Stimulated activated CD8-positive, alpha-beta memory T cell treated with anti-CD3 and anti-CD28 coated beads, Interleukin-4, amount 100 ng/mL, for 1 hour (primary cell): ENCODE measurements at places on chromosomes 7 and 10.

DNA sequence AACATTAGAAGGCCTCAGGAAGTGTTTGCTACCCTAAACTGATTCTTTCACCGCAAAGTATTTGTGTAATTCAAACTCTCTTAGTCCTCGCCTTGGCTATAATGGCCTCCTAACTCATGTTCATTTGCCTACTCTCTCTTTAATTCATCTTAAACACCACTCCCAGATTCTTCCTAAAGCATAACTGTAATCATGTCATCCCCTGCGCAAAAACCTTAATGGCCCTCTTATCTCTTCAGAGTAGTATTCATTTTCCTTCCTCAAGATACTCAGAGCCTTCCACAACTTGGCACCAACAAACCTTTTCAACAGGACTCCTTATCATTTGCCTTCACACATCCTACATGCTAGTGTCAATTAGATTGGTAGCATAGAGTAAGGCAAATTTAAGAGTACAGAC is 42.9 kb downstream of the CSTF2T start:
- no peak for DNase-seq

DNA sequence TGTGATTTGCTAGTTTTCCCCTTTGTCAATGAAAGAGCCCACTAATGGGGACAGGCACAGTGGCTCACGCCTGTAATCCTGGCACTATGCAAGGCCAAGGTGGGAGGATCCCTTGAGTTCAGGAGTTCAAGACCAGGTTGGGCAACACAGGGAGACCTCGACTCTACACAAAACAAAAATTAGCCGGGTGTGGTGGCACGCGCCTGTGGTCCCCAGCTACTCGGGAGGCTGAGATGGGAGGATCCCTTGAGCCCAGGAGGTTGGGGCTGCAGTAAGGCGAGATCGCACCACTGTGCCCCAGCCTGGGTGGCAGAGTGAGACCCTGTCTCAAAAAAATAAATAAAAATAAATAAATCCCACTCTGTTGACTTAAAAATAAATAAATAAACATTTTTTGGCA is 5.1 kb downstream of the WIPI2 start:
- DNase-seq: no peak

DNA sequence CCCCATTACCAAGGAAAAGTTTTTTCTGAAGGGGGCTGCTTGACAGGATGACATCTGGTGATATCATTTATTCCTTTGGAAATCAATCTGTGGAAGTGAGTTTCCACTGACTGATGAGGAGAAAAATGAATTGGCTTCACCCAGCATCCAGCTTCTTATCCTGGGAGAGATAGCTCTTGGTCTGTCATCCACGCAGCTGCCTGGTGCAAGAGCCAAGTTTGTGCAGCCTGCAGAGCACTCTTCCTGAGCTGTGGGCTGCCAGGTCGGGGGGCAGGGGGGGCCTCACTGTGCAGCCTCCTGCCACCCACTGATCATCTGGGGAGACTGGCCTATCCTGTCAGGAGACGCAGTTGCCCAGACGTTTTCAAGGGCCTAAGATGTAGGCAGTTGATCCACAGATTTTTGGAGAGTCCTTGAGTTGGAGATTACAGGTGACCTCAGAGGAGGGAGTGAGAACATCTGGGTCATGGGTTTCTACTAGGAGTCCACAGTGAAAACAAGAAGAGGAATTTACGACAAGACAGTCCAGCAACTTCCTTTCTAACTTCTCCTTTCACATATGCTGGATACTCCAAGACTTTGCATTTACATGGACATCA is 75.4 kb downstream of the EGFR start:
- DNase-seq: no peak

DNA sequence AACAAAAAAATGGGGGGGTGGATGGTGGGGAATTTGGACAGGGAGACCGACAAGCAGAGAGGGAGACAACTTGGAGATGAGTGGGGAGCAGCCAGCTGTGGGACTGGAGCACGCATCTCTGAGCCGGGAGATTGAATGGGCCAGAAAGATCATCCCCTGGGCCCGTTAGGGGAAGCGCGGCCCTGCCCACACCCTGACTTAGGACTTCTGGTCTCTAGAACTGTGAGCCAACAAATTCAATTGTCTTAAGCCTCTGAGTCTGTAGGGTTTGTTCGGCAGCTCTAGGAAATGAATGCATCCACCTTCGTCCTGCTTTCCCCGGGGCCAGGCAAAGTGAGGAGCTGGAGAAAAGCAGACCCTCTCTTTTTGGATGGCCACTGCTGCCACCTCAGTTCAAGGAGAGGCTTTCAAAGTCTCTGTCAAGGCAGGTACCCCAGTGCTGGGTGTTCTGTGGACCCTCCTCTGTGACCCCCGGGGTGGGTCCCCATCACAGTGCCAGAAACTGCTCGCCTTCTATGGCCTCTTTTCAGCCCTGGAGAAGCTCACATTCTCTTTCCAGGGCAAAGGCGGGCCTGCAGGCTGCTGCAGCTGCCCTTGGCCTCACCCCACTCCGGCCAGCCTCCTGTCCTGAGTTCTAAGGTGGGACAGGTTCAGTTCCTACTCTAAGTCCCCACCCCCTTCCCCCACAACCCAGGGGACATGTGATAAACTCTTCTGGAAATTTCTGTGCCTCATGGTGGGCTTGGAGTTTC is 423.2 kb downstream of the RPS24 start:
- DNase-seq: no peak

DNA sequence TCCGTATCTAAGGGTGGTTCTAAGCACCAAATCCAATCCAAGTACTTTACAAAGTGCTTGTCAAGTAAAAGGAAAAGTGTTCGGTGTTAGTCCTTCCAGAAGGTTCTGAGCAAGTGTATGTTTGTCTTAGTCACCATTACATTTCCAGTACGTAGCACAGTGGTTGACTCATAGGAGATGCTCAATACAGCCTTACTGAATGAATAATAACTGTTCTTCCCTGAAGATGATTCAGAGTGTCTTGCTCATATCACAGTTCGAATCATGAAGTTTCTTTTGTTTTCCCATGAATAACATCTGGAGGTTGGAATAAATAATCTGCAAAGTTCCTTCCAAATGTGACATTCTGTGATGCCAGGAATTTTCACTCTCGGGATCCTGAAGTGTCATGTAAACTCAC is 53.4 kb downstream of the WNT2 start:
- no peak for DNase-seq

DNA sequence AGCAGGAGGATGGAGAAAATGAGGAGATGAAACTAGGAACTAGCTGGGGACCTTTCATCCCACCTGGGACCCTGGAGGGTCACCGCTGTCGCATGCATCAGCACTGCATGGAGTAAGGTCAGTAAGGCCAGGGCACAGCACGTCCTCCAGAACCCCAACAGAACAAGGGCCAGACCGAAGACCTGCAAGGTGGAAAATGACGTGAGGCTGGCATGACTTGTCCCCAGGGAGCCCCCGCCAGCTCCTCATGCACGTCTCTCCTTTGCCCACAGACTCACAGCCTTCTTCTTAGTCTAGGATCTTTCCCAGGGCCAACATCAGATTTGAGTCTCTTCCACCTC is 4.7 kb downstream of the ZNF488 start:
- DNase-seq: no peak

- DNase-seq: no peak
Observed at GRCh38 chr10:113303544-113304146, 249.2 kb upstream of the HABP2 start.

DNA sequence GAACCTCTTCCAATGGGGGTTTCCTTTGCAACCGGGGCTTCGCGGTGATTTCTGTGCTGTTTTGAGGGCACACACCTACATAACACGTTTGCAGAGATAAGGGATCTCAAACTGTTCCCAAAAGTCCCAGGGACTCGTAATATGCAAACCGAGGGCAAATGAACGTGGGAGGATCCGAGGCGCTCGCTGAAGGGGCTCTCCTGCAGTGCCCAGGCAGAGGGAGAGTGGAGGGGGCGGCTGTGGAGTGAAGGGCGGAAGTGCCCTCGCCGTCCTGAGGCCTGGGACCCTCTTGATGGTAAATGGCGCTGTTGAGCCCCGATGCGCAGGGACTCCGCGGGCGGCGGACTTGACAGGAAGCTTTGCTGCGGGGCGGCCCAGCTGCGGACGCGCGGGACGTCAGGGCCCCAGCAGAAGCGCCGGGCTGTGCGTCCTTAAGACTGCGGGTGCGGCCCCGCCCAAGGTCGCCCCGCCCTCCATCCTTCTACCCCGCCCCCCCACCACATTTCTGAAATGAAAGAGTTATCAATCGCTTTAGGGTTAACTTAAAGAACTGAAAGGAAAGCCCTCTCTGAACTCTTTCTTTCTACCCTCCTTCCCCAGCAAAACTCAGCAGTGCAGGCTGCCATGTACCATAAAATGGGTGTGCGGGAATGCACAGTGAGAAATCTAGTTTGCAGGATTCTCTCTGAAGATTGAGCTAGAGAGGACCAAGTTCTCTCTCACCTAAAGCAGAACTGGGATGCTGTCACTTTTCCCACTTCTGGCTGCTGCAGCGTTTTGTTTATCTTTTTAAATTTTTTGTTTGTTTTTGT is 151.8 kb upstream of the YAE1 start:
- no peak for DNase-seq

- no peak for DNase-seq
Observed at GRCh38 chr7:95682913-95683312, 86.6 kb upstream of the PDK4 start.

DNA sequence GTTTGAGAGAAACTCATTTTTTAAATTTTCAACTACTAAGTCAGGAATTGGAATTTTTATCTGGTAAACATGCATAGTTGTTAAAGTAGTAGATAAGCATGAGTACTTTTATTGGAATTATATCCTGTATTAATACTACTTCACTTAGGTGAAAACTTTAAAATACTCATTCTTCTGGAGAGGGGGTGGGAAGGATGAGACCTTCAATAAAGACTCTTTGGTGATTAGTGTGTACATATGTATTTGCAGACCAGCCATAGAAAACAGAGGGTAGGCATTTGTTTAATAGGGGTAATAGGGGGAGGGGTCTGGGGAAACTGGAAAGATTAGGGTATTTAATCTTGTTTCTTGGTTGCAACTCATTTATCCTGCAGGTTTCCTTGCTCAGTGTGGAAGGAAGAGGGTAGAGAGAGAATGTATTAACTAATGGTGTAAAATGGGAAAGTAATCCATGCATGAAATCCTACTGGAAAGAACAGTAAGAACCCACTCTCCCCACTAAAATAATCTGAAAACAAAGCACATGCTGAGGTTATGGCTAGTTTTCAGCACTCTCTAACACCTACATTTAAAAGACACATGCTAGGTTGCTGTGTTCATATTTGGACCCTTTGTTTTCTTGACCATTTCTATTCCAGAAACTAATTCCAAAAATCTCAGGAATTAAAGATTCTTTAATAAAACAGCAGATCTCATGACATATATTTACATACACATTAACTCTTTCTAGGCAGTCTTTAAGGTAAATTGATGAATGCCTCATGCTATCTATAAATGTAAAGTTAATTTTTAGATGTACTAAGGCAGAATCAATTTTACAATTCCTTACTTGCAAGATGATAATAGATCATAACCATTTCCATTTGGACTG is 6.2 kb upstream of the IGF2BP3 start:
- no peak for DNase-seq

GRCh38 chr10:125691160-125691981 is 8.4 kb upstream of the TEX36 start:
- no peak for DNase-seq

- DNase-seq: no peak
Observed at GRCh38 chr10:70355051-70356021, 27.1 kb downstream of the LRRC20 start.

DNA sequence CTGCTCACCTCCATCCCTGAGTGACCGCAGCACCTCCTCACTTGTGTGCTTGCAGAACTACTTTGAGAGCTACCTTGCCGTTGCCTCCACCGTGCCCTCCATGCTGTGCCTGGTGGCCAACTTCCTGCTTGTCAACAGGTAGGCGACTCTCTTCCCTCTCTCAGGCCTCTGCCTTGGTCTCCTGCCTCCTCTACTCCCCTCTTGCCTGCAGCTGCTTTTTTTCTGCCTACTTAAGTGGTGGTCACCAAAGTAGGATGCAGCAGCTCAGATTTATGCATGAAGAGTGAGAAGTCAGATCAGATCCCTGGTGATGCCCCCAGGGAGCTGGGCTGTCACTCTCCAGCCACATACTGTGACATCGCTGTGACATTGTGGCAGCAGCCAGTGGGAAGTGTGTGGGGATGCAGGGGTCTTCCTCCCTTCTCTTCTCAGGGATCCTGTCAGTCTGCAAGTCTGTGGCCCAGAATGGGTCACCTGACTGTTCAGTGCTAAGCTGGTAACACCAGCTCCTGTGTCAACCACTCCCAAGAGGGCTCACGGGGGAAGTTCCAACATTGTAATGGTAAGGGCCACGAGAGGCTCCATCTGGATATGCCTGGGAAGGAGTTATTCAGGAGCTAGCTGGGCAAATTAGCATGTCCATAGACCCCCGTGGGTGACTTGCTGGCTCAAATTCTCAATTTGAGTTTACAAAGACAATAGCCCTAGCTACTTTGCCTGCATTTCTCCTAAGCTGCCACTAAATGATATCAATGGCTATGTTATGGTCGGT is 25.3 kb downstream of the SLC29A3 start:
- no peak for DNase-seq

DNA sequence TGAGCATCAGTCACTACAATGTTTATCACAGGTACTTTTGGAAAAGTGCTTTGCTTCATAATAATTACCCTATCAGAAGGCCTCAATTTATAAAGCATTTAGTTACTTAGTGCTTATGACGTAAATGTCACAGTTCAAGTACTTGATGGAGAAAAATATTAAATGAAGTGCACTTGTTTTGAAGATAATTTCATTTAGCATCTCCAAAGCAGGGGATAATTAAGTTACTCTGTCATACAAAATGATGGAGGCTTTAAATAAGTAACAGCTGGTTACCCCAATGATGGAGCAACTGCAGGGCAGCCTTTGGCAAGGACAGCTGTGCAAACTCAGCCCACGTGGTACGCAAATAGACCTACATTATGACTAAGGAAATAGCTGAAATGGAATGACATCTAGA is 768.8 kb downstream of the GRM8 start:
- no peak for DNase-seq

DNA sequence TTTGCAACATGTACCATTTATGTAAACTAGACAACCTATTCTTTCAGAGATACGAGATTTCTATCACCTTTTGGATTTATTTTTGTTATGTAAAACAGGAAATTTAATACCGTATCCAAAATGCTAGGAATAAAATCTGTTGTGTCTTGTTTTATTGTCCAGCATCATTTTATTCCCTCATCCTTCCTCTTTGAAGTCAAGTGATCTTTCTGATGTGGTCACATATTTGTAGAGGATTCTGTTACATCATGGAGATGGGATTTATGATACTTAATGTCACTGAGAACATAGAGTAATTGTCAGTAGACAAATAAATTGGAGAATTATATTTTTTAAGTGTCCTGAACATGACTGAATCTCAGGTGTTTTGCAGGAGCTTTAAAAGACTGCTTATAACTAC is 64.7 kb downstream of the ZNF277 start:
- DNase-seq: no peak

- DNase-seq: no peak
Observed at GRCh38 chr7:149625340-149625946, 127.8 kb upstream of the ZNF746 start.

- no peak for DNase-seq
Observed at GRCh38 chr10:128440513-128441160, 314.4 kb upstream of the MKI67 start.

DNA sequence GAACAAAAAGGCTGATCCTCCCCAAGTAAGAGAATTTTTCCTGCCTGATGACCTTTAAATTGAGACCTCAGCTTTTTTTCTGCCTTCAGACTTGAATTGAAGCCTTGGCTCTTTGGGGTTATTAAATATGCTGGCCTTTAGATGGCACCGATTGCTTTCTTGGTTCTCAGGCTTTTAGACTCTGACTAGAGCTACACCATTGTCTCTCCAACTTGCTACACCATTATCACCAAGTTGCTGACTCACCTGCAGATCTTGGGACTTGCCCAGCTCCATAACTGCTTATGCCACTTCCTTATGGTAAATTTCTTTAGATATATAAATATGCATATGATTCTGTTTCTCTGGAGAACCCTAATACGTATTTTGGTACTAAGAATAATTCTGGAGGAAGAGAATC is 3.1 kb upstream of the ABCA13 start:
- DNase-seq: no peak
